ENCODE measurements at places on chromosomes 1 and 21. TPM values are rescaled to one million over a fixed set of nuclear protein-coding genes. Genes with fewer than 3 reads are reported as not detected.

Gene OPTC
- total RNA-seq, result not detected

DNA sequence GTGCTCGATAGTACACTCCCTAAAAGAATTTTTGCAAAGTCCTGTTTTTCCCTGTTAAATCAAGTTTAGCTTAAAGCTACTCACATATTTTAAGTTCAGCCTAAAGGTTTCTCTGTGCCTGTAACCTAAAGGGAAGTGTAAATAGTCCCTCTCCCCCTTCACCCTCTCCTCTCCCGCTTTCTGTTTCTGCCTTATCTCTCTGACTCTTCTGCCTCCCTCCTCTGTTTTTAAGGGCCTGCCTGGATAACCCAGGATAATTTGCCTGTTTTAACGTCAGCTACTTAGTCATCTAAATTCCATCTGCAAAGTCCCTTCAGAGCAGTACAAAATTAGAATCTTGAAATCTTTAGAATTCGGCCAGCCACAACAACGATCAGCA is 92.6 kb downstream of the NID1 start:
- no peak for DNase-seq

DNA sequence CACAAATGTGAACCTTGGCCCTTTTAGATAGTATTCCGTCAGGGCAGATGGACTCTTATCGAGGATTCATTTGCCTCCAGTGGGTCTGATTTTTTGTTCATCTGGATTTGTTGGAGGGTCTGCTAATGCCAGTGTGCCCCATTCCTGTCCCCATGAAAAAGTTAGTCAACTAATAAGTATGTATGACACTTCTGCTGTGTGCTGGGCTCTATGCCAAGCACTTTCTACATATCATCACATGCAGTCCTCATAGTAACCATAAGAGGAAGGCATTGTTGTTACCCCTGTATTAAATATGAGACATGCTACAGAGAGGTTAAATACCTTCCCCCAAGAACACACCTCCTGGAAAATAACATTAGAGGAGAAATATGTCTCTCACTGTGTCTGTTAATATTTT is 46.6 kb upstream of the MAB21L3 start:
- DNase-seq, result no peak

DNA sequence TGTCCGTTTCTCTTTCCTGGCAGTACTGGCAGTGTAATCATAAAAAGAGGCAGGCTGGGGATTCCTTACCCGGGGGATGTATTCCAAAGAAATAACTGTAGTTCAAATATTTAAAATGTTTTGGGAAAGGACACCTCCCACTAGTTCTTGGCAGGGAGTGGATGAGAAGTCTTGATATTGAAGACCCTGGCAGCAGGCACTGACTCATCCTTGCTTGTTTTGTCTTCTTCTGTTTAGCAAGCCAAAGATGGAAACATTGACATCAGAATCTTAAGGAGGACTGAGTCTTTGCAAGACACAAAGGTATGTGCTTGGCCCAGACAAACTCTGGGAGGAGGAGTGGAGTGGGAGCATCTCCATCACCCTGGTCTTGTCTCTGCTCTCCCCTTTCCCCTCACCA is 639 bp downstream of the IL20 start:
- DNase-seq, result no peak

- DNase-seq, result no peak
These were observed 31.4 kb downstream of the SLC30A7 start for GRCh38 chr1:100927276-100927675.
